ENCODE measurements at places on chromosomes 7 and 10.

DNA sequence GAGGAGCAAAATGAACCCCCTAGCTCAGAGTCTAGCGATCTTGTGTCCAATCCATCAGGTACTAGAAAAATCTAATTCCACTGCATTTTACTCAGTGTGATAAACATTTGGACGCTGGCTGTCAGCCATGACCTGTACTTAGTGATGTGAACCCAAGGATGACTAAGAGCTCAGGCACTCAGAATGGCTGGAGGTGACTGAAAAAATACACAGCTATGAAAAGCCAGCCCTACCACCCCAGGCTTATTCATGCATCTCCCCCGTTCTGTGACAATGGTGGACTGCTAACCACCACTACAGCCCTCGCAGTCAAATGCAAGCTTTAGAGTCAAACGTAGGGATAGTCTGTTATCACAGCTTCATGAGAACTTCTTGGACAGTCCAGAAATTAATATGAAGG lies 14.9 kb downstream of the AFAP1L2 start:
- peak; percentile 93 for DNase-seq

GRCh38 chr7:121436688-121437087 lies 40.6 kb upstream of the FAM3C start:
- DNase-seq: no peak

DNA sequence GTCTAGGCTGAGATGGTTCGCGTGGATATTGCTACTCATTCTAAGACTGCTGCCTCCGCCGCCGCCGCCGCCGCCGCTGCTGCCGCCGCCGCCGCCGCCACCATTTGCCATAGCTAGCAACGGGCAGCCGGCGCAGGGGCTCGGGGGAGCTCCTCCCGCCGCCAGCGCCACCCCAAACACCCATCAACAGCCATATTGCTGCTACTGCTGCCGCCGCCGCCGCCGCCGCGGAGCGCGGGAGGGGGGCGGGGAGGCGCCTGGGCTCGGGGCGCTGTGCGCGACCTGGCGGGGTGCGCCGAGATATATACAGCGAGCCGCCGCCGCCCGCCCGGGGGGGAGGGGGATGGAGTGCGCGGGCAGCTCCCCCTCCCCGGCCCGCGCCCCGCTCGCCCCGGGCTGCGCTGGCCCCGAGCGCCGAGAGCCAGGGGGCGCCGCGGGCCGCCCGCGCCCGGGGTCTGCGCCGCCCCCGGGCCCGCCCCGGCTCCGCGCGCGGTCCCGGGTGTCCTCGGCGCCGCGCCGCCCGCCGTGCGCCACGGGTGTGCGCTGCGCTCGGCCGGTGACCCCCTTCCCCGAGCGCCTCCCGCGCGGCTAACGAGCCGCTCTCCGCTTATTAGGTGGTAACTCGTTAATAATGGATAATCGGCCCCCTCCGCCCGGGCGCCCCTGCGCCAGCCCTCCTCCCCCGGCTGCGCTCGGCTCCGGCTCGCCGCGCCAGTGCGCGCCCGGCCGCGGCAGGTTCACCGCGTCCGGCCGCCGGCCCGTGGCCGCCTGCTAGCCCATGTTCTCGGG lies at the start of gene KCNMA1:
Gene KCNMA1 (minus strand): TSS at position 277 of the 789 bp plus-strand sequence.
- DNase-seq: peak; percentile 61

GRCh38 chr10:122490786-122491680 lies 29.7 kb downstream of the HTRA1 start:
- no peak for DNase-seq

GRCh38 chr7:148669927-148670326 lies 28.8 kb upstream of the CUL1 start:
- DNase-seq: no peak

- no peak for DNase-seq
Observed at GRCh38 chr10:107914450-107915214, 750.1 kb upstream of the SORCS1 start.

DNA sequence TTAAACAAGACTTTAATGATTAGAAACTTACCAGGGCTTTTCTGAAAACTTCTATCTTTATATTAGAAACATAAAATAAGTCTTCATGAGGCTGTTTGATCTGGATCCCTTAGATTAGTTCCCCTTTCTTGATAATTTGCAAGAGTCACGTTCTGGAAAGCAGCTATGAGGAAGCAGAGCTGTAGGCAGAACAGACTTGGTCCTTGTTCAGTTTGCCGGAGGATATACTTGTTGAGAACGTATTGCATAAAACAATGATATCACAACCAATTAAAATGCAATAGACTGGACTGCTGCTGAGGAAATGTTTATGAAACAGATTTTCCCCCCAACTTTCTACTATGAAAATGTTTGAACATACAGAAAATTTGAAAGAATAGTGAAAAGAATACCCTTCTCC lies 2.8 kb downstream of the SAMD9L start:
- no peak for DNase-seq
